HL-60 (cell line): ENCODE measurements at places on chromosomes 5 and 9.
A peak's percentile ranks its signal among the peaks of the same experiment; 100 is the strongest.

DNA sequence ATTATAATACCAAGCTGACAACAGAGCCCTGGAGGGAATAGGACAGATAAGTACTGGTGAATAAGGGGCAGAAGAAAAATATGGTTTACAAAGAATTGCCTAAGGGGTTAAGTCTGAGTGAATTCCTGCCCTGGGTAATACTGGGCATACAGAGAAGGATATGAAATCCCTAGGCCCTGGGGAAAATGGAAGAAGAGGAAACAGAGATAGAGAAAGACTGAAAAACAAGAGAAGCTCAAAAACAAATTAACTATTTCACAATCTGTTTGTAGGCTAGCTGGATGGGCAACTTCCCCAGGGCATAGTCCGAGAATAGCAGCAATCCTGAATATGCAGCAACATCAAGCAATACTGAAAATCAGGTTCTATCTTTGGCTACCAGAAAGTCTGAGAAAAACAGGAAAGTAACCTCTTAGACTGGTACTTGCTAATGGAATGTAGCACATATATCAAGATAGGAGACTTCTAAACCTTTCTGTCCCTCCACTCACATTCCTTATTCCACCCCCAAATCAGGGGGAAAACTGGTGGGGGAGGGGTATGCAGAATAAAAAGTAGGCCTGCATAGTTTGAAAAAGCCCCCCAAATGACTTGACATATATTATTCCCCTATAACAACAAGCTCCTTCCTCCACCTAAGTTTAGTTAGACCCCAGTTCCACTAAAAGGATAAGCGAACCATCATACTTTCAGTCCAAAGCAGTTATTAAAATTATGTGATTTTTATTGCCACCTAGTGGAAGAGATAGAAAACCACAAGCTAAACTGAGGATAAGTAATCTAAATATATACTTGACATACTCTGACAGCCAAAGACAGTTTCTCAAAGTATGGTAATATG, 20.6 kb downstream of the SLC38A9 start:
- peak; percentile 1 for DNase-seq

DNA sequence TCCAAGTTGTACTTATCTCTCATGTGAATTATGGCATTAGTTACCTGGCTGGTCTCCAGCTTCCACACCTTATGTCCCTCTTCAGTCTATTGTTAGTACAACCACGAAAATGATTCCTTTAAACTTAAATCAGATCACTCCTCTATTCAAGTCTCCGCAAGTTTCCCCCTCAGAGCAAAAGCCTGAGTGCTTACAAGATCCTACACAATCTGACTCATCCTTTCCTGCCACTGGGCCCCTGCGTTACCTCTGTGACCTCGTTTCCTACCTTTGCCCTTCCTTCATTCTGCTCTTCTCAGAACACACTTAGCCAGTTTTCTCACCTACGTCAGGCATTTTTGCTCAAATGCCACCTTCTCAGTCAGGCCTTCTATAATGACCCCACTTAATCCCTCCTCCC, 45.1 kb upstream of the GLIS3 start:
- DNase-seq: no peak

- DNase-seq: no peak
These were observed 198.6 kb upstream of the SH3GL2 start for GRCh38 chr9:17380126-17380861.

GRCh38 chr5:10594591-10595210, 30.8 kb downstream of the ANKRD33B start:
- DNase-seq: no peak

- DNase-seq: no peak
These were observed 29.0 kb downstream of the SLC31A2 start for GRCh38 chr9:113179839-113180238.

DNA sequence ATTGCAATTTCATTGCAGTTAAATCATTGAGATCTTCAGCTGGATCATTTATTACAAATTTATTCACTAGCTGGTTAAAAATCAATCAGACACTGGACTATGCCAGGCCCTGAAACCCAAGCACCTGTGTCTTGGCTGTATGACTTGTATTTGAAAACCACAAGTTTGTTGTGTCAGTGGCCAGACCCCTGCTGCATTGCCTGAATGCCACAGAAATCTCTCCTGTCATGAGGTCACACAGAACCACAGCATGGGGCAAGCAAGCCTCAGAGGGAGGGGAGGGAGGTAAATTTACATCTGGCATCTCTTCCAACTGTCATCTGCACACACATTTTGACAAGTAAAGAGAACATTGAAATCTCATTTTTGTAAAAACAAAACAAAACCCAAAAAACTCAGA, 90.0 kb downstream of the ARRDC3 start:
- DNase-seq: no peak

- DNase-seq: no peak
These were observed 37.5 kb upstream of the RXRA start for GRCh38 chr9:134288746-134289145.

- no peak for DNase-seq
These were observed 182.9 kb upstream of the MAP1B start for GRCh38 chr5:71924325-71924724.

GRCh38 chr5:36389245-36389644, 87.5 kb upstream of the RANBP3L start:
- DNase-seq: peak; percentile 67

DNA sequence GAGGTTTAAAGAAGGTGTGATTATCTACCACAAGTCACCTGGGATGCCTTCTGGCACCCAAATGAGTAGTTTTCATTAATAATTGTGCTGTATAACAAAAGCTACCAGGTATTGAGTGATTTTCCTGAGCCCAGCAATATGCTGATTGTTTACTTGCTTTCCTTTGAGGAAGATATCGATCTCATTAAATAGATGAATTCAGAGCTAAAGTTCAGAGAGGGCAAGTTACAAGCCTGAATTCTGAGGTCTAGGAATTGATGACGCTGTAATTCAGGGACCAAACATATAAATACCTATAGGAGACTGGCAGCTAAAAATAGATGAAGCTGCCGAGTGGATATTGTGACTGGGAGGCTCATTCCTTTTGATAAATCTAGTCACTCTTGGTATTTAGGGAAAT, 1.1 kb downstream of the ERCC6L2 start:
- no peak for DNase-seq

DNA sequence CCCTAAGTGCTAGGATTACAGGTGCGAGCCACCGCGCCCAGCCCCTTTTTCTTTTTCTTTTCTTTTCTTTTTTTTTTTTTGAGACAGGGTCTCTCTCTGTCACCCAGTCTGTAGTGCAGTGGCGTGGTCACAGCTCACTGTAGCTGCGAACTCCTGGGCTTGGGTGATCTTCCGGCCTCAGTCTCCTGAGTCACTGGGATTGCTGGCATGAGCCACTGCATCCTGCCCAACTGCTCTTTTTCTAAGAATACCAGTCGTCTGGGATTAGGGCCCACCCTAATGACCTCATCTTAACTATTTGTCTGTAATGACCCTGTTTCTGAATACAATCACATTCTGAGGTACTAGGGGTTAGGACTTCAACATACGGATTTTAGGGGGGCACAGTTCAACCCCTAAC, 34.1 kb upstream of the NANS start:
- no peak for DNase-seq

DNA sequence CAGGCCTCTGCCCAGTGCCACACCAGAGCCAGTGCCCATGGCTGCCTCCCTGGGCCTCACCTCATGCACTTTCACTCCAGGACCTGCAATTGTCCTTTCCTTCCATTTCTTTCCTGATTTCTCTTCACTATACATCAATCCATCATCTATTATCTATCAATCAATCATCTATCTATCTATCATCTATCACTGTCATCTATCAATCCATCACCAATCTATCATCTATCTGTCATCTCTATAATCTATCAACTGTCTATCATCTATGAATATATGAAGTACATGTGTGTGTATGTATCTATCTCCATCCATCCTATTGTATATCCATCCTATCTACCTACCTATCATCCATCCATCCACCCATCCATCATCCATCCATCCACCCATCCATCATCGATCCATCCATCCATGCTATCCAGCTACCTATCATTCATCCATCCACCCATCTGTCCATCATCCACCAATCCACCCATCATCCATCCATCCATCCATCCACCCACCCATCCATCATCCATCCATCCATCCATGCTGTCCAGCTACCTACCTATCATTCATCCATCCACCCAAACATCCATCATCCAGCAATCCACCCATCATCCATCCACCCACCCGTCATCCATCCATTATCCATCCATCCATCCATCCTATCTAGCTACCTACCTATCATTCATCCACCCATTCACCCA, 26.9 kb downstream of the SLC6A3 start:
- DNase-seq: no peak

GRCh38 chr5:128376577-128376976, 161.5 kb downstream of the FBN2 start:
- DNase-seq: no peak

DNA sequence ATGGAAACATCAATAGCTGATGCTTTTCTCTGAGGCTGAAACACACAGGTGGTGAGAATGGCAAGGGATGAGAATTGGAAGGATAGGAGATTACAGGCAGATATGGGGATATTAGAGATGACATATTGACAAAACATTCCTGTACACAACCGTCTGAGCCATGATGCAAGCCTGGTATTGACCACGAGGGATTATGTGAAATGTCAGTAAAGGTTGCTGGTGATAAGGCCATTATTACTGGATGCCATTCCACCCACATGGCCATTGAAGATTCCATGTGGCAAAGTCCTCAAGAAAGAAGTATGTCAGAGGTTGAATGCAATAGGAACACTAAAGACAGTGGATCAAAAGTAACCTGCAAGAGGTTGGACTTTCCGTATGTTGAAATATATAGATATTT, 15.7 kb downstream of the GRAMD2B start:
- no peak for DNase-seq

GRCh38 chr9:68595868-68596267, 55.2 kb upstream of the TMEM252 start:
- no peak for DNase-seq

GRCh38 chr5:4337519-4337918, 741.9 kb downstream of the IRX1 start:
- no peak for DNase-seq

DNA sequence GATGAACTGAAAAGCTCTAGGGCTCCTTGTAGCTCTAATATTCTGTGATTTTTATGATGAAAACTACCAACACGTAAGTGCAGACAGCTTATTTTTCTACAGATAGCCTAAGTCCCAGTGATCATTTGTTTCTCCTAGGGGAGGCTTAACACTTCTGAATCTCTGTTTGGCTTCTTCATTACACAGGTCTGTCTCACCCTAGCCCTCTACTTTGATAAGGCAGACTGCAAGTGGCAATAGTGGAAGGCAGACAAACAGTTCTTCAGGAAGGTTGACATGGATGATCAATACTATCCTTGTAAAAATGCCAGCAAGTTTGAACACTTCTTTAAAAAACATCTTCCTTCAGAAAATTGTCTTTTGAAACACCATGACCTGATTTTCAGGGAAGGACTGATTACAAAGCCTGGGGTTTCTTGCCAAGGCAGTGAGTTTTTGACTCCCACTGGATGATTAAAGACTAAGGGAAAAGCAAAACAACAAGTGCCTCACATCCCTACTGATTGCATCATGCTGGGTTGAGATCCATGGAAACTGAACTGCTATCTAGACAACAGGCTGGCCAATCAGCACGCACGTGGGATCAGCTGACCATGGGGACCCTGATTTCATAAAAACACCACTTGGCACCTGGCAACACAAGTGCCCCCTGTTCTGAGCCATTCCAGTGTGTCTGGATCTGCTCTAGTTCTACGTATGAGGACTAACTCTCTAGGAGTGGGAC, 212.2 kb downstream of the SMARCA2 start:
- no peak for DNase-seq

DNA sequence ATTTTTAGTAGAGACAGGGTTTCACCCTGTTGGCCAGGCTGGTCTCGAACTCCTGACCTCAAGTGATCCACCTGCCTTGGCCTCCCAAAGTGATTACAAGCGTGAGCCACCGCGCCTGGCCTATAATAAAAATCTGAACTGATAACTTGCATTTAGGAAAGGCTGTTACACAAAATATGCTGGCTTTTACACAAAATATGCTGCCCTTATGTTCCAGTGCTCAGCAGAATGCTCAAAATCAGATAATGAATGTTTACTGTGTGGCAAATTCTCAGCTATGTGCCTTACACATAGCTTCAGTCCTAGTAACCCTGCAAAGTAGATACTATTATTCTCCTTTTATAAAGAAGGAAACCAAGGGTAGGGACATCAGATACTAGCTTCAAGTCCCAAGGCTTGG, 141.3 kb upstream of the MSX2 start:
- DNase-seq: no peak

DNA sequence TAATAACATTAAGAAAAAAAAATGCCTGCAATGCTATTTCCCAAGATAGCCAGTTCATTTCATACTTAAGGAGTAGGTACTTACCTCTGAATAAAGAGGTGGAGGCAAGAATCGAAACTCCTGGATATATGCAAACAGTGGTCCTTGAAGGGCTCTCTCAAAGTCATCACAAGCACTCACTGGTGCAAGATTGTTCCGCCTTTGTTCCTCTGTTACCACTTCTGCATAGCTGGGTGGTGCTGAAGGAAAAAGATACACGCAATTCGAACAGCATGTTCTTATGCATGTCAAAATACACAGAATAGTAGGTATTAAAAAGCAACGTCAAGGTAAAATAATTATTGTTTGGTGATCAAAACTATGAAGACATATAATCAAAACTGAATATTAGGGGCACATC, 9.5 kb downstream of the ARRDC3 start:
- no peak for DNase-seq

GRCh38 chr9:103615994-103616393, 478.1 kb upstream of the SMC2 start:
- DNase-seq: no peak

DNA sequence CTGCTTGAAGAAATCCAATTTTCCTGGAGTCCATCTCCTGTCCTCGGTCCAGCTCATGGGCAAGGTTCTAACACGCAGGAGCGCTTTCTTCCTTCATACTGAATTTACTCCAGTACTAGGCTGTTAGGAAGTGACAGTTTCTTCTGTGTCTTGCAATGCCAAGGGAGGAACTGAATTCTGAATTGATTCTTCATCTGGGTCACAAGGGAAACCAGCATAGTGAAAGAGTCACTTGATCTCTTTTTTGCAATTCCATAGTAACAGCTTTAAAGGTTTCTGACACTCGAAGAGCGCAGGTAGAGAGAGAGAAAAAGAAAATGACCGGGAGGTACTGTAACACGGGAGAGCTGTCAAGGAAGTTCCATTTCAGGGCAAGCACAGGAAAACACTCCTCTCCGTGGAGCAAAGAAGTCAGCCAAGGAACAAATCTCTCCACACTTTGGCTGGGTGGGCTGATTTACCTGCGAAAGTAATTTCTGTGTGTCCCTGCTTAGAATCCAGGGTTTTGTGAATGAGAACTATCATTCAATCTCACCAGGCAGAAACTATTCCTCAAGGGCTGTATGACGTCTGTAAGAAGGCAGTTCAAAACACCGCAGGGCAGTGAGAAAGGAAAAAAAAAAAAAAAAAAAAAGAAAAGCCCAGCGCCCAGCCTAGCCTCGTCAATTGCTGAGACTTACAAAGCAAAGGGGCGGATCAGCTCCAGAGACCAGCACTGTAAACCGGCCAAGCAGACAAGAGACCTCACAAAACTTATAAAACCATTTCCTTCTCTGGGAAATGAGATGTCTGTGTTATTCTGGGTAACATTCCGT, 617.8 kb downstream of the PDE4D start:
- DNase-seq: no peak
